Ascending aorta (tissue), 2 donors: ENCODE measurements at places on chromosomes 2 and 18.

- peak; percentile 32 for DNase-seq
Observed at GRCh38 chr2:20577495-20578235, 73.2 kb downstream of the HS1BP3 start.

DNA sequence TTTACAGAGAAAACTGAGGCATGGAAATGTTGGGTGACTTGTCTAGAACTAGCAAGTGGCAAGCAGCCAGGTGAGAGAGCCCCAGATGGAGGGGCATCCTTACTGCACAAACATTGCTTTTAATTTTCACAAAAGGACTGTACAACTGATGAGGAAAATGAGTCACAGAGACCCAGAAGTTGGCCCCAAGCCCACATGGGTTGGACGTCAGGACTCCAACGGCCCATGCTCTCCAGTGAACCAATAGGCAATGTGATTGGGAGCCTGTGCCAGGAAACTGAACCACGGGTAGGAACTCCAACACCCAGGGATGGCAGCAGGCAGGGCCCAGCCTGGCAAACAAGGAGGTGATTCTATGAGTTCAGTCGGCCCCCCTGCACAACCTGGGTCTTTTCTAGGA is 50.8 kb downstream of the PID1 start:
- no peak for DNase-seq

DNA sequence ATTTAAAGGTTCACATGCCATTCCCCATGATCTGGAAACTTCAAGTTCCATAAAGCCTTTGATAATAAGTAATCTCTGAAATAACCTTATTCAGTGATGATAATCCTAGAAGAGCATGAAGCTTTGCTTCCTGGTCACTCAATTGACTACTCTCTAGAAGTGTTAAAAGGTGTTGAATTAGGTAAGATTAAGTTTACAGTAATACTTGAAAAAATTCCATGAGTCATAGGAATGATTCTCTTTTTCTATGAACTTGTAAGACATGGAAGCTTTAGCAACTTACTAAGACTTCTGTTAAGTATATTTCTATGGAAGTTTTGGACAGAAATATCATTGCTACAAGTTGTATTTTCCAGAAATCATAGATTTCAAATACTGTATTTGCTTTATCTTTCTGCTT is 100.6 kb downstream of the MYO1B start:
- DNase-seq, result no peak

DNA sequence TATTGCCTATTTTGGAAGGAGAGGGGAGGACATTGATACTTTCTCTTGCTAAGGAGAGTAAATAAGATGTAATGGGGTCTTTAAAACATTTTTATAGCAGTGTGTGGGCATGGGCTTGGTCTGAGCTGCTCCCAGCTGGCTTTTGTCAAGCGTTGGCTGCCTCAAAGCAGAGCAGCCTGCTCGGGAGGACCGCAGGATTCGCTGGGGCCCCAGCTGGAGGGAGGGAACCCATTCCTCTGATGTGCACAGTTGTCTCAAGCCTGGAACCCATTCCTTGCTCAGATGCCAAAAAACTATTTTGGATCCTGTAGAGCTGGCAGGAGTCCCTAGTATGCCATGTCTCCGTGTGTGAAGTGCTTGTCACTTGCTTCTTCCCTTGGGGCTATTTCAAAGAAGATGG is 59.4 kb upstream of the RMDN2 start:
- no peak for DNase-seq

DNA sequence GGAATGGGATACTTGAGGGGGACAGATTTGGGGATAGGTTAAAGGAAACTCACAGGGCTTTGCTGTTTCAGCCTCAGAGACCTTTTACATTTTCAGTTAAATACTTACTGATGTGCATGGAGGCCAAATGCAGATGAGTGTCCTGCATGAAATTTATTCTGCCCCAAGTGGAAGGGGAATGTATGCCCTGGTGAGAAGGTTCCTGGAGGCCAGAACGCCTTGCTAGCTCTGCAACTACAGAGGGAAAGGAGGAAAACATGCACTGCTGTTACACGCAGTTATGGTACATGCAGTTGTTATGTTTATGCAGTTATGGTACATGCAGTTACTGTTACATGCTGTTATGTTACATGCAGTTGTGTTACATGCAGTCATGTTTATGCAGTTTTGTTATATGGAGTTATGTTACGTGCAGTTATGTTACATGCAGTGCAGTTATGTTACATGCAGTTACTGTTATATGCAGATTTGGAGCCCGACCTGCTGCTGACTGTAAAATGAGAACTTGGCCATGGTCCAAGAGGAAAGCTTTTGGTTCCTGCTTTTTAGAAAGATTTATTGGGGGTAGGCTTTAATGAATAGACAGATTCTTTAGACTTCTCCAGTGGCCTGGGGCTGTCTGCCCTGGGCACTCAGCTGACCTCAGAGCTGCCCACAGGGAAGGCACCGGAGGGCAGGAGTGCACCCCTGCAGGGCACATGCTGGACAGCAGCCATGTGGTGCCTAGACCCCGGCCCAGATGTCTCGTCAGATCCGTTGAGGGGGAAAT is 84.1 kb downstream of the LDLRAD4 start:
- no peak for DNase-seq
